ENCODE measurements at places on chromosomes 6 and 20.

GRCh38 chr6:53322188-53323029 lies 26.3 kb downstream of the ELOVL5 start:
- DNase-seq: no peak

DNA sequence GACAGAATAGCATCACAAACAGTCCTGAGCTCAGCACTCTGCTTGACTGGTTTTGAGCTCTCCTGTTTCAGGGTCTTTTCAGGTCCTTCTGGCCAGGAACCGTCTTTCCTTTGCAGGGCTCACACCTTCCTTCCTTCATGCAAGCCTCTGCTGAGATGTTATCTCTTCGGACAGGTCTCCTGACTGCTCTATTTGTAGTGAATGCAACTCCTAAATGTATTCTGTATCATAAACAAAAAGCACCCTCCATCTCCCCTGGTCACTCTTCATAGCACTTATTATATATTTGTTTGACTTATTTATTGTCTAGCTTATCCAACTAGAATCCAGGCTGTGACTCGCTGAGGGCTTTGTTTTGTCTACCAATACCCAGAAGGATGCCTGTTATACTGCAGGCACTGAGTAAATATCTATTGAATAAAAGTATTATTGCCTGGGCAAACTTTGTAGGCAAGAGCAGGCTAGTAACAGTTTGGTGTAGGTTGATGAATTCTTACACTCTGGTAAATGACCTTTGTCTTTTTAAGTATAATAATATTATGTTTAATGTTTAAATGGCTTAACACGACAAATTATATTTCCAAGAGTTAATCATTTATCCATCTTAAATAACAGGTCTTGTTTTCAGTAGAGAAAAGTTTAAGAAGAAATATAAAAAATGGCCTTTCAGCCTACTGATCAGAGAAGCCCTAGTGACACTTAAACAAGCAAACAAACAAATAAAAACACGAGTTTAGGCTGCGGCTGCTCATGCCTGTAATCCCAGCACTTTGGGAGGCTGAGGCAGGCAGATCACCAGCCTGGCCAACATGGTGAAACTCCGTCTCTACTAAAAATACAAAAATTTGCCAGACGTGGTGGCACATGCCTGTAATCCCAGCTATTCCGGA lies 199.7 kb downstream of the BCAS1 start:
- no peak for DNase-seq

DNA sequence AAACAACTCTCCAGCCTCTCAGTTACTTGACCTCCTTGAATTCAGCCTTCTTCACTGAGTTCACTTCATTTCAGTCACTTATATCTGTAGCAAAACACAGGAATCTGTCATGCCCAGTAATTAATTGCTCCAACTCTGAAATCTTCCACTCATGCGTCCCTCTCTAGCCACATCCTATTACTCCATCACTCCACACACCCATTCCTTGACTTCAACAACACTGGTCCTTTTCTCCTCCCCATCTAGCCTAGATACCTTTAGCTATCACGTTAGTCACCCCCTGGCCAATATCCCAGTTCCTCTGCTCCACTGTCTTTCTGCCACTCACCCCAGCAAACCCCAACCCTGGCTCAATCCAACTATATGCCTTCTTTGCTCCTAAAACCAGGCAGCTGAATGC lies 7.7 kb downstream of the ZHX3 start:
- no peak for DNase-seq

GRCh38 chr6:79056226-79056625 lies 21.8 kb downstream of the PHIP start:
- no peak for DNase-seq

DNA sequence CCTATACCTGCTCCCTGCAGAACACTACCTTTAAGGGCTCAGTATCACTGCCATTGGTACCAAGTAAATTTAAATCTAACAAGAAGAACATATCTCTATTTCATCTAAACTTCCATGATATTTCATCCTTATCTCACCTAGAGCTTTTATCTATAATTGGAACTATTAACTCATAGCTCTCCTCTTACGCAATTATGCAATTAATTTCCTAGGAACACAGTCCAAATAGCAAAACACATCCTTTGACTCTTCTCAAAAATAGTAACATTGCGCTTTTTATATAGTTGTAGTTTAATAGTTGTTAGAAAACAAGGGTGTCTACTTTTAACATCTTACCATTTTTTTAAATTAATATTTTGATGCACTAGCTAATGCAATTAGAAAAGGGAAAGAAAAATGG lies 986.8 kb upstream of the SLC35B3 start:
- no peak for DNase-seq

DNA sequence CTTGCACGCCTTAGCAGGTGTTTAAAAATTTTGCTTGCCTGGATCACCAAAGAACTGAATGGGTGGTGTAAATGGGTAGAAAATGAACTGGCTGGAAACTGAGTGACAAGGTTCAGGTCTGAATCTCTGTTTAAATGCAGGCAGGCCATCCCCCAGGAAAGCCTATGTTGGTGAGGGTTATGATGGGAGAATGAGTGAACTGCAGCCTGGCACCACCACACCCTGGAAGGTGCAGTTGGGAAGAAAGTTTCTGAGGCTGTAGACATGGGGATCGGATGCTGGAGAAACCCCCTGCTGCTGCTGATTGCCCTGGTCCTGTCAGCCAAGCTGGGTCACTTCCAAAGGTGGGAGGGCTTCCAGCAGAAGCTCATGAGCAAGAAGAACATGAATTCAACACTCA lies 519 bp downstream of the CSTL1 start:
- no peak for DNase-seq

- no peak for DNase-seq
Observed at GRCh38 chr6:3139090-3139903, 18.0 kb downstream of the TUBB2A start.

DNA sequence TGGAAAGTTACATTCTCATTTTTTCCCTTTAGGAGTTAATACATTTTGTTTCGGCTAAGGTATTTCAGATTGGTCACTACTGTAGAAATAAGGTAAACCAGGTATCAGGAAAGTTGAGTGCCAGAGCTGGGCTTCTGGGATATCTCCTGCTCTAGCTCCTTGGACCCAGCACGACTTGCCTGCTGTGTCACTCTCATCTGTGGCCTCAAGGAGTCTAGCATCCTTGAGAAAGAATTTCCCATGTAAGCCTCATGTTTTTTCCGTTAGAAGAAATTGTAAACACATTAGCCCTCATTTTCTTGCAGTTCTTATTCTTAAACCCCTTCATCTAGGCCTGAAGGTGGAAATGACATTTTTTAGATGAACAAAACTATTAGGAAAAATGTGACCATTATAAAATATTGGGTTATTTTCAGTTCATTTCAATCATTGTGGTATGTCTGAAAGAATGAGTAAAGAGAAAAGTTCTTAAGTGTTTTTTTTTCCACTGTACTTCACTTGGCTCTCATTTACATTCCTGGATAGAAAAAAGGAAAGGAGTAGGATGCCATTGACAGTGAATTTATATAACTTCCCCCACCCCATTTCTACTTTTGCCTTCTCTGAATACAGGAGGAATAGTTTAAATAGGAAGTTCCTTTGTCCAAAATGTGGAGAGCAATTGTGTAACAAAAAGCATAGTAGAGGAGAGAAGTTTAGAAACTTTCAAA lies 46.7 kb downstream of the CD2AP start:
- no peak for DNase-seq

- no peak for DNase-seq
Observed at GRCh38 chr6:2029952-2030351, 215.5 kb downstream of the GMDS start.

DNA sequence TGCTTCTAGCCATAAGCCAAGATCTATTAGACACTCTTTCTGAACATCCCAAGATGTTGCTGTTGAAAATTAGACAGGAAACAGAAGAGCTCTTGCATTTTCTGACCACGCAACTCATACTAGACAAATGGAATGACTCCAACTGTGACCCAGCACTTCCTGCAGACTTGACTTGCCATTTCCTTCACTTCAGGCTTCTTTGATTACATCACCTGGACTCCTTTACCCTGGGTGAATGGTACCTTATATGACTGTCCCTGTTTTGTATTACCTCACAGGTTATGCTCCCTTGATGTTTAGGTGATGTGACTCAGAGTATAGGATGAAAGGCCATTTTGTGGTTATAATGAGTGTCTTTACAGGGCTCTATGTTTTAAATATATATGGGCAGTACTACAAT lies 236.1 kb downstream of the BMP2 start:
- DNase-seq: no peak

DNA sequence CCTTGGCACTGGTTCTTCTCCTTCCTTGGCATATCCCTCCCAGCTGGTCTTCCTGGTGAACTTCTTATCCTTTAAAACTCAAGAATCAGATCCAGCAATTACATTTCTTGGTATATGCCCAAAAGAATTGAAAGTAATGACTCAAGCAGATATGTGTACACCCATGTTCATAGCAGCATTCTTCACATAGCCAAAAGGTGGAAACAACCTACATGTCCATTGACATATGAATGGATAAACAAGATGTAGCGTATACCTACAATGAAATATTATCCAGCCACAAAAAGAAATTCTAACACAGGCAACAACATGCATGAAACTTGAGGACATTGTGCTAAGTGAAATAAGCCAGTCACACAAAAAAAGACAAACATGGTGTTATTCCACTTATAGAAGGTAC lies 103.7 kb upstream of the NT5E start:
- DNase-seq: no peak

- no peak for DNase-seq
Observed at GRCh38 chr20:10453241-10453640, 18.1 kb downstream of the SLX4IP start.

- DNase-seq: no peak
Observed at GRCh38 chr6:10081957-10082356, 332.9 kb downstream of the TFAP2A start.

All from stimulated activated CD4-positive, alpha-beta T cell treated with anti-CD3 and anti-CD28 coated beads, Interleukin-12 subunit alpha, Interleukin-12 subunit beta, amount 100 ng/mL, for 24 hours (primary cell).